ENCODE measurements at places on chromosomes 13 and 19. TPM values are rescaled to one million over a fixed set of nuclear protein-coding genes. Genes with fewer than 3 reads are reported as not detected.

DNA sequence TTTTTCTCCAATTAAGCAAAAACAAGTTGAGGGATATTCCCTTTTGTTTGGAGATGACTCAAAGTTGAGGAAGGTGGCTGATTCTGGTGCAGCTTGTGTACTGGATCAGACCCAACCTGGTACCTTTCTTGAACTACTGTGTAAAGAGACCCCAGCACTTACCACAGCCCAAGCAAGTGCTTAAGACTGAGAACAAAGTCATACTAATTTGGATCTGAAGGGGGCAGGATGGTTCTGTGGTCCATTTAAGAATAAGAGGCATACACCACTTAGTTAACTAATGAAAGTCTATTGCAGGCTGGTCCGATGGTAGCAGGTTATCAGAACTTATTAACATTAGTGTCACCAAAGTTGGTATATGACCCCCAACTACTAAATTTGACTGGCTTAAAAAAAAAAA, 6.3 kb downstream of the THSD1 start:
- no peak for DNase-seq

GRCh38 chr13:70995338-70995737, 871.7 kb downstream of the DACH1 start:
- DNase-seq, result no peak

GIPR gene
- total RNA-seq, result 0.22 TPM

DNA sequence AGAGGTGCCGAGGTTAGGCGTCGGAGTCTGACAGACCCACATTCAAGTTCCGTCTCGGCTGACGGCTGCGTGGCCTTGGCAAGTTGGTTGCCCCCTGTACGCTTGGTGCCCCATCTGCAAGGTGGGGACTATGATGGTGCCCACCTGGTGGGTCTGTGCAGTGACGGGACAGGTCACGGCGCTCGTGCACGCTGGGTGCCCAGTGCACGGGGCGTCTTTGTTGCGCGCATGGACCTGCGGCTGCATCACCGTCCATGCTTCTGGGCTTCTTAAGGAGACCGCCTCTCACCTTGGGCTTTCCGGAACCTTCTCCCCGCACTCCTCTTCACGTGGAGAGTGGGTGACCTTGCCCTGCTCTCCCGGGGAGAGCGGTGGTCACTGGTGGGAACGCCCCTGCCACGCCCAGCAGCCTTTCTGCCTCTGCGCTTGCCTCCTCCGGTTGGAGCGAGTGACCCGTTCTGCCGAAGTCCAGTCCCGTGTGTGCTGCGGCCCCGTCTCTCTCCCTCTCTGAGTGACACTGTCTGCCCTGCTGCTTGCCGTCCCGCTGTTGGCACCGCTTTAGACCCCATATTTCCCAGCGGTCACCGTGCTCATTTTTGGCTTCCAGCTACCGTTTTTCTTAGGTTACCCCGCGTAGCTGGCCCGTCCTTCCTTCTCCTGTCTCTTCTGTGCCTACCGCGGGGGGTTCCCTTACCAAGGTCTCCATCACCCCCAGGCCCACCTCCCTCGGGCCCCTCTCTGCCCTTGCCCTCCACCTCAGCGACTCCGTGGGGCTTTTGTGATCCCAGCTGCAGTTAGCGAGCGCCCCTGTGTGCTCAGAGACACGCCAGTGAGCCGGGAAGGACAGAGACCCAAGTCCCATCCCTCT, 6.4 kb downstream of the ATP11A start:
- no peak for DNase-seq

CEACAM19 gene
- total RNA-seq, result 4.6 TPM

- no peak for DNase-seq
Observed at GRCh38 chr19:43591904-43592772, 3.8 kb downstream of the IRGQ start.
